ENCODE measurements at places on chromosomes 6 and 20.

DNA sequence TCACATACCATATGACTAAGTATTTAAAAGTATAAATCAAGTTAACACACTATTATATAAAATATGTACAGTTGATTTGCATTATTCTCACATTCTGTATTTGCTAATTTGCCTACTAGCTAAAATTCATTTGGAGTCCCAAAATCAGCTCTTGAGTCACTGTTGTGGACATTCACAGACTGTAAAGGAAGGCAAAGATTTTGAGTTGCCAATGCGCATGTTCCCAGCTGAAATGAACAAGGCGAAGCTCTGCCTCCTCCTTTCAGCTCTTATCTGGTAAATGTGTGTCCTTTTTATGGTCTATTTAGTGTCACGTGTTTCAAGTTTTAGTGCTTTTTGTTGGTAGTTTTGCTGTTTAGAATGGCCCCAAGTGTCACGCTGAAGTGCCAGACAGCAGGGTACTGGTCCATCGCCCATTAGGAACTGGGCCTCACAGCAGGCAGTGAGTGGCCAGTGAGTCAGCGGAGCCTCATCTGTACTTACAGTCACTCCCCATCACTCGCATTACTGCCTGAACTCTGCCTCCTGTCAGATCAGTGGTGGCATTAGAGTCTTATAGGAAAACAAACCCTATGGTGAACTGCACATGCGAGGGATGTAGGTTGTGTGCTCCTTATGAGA lies 87.2 kb upstream of the ADTRP start:
- DNase-seq, result no peak

DNA sequence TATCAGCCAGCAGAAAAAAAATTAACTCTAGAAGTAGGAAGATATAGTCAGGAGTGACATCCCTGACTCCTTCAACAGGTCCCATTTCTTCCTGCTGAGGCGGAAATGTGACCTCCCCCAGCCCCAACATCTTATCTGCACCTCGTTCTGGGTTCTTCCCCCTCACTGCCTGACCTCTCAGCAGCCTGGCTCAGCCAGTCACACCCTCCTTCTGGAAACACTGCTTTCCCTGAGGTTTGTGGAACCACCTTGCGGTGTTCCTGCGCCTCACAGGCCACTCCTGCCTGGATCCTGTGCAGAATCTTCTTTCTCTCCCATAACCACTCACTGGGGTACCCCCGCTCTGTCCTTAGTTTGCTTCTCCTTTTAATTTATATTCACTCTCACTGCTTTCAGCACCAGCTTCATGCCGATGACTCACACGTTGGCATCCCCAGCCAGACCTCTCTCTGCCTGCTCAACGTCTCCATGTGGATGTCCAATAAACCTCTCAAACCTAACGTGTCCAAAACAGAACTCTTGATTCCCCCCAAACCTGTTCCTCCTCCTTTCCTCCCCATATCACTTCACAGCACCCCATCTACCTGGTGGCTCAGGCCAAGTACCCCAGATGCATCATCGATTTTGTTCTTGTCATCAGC lies 222.8 kb upstream of the PLN start:
- no peak for DNase-seq

DNA sequence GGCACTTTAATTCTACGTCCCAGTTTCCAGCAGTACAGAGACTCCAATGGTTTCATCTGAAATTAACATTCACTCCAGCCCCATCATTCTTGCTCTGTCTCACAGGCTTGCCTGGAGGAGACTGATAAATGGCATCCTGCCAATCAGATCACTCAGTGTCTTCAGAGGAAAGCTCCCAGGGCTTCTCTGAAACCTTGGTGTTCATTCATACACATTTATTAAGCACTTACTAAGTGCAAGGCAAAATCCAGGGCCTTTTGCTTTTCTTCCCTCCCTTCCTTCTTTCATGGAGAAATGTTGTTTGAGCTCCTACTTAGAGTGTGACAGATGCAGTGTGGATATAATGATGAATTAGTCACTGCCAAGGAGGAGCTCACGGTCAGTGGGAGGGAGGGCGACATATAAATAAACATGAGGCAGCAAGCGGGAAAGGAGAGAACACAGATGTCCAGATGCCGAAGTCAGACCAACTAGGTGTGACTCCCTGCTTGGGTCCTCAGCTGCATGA lies 106.7 kb upstream of the DTNBP1 start:
- DNase-seq, result no peak

DNA sequence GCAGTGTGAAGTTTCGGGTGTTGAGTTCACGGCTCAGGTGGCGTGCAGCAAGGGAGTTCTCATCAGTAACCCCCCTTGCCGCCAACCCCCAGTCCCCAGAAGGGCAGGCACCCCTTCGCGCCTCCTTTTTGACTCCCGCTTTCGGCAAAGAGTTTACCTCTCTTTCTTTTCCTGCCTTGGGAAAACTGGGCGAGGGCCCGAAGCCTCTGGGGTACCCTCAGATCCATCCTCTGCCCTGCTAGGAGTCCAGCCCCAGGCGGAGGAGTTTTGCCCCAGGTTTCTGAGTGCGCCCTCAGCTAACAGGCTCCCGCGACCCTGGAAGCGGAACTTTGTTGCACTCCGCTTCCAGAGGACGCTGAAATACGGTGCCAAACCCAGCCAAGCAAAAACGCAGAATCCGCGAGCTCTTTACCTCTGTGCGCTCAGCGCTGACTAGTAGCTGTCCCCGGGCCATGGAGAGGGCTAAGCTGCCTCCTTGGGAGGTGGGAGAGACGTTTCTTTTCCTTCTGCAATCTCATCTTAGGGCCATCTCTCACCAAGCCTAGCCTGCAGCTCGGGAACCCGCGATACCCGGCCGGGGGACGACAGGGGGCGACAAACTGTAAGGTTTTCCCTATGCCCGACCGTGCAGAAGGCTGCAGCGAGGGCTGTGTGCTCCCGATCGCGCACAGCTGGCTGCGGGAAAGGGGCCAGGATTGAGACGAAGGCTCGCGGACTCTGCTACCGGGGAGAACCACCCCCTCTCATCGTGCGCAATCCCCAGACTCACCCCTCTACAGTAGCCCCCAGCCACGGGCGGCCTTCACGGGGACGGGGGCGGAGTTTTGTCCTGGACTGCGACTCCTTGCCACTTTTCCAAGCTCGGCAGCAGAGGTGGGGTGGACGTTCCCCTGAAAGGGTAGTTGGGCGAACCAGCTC lies 2.7 kb upstream of the PAX1 start:
- DNase-seq, result no peak

GRCh38 chr6:170463101-170463721 lies 89.9 kb downstream of the PSMB1 start:
- DNase-seq, result no peak

DNA sequence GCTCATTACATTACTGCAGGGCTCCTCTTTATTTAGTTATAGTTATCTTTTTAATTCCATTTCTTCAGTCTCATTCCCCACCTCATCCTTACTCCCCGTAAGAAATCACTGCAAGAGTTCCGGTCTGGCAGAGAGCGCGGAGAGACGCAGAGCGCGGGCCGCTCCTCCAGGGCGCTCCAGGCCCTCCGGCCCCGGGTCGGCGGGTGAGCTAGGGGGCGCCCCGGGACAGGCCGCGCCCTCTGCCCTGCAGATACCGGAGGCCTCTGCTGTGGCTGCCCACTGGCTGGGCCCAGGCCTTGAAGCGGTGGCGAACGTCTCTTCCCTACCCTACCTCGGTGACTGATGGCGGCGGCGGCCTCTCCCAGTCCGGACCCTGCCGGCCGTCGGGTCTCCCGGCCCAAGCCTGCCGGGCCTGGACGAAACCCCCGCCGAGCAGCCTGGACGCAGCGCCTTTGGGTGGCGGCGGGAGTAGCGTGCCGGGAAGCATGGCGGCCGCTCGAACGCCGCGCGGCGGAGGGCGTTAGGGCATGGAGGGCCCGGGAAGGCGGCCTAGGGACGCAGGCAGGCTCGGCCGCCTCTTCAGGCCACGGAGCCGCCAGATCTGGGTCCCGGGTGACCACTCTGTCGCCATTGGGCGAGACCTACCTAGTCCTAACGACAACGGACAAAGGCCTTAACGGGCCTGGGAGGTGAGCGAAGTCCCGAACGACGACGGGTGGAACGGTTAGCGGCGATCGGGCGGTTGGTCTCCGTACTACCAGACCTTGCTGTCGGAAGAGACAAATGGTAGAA lies 16.4 kb upstream of the HMGN4 start:
- DNase-seq, result peak; percentile 43

GRCh38 chr6:105212587-105212986 lies 32.8 kb upstream of the POPDC3 start:
- no peak for DNase-seq

DNA sequence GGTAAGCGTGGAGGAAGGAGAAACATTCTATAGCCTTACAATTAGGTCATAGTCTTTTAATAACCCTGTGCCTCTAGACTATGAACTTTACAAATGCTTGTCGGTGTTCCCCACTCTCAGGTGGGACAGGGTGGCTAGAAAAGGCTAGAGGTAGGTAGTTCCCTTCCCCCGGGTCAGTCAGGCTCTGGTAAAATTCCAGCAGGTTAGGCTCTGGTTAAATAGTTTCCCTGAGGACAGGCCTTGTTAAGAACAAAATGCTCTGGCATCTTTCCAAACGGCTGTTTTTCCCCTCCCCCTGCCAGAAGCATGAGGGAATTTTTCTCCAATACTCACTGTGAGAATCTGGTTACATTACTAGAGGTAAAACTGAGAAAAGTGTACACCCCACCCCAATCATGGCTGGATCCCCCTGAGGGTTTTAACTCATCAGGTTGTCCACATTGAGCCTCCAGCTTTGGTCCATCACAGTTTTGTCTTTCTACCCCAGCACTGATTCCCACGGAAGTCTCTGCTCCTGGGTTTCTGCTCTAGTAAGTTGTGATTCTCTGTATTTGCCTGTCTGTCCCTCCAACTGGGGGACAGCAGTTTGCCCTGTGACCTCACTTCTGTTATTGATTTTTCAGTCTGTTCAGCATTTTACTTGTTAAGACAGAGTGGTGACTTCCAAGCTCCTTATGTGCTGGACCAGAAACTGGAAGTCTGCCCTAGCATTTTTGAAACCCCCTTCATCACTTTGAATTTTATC lies 84.7 kb upstream of the ADGRF1 start:
- DNase-seq, result no peak

DNA sequence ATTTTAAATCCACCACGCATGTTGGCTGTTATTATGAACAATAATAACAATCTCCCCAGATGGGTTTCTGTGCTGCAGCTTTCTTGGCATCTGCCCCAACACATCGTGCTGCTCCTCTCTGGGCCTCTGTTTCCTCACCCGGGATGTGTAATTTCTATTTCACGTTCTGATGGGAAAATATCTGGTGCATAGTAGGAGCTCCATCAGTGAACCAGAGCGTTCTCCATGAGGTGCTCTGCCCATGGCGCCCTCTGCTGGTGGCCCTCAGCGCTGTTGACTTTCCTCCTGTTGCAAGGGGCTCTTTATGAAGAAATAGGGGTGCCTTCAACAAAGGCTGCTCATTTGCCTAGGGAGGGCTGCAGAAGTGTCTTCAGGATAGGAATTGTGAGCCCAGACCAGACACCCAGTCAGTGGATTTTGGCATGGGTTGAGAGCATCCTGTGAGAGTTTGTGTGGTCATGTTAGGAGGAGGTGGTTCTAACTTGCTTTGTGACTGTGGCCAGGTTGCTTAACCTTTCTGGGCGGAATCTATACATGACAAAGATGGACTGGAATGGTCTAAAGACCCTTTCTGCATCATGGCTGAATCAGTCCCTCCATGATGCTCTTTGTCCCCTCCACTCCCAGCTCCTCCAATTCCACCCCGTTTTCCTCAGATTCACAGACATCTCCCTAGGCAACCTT lies 8.1 kb downstream of the SCRT2 start:
- DNase-seq, result no peak

DNA sequence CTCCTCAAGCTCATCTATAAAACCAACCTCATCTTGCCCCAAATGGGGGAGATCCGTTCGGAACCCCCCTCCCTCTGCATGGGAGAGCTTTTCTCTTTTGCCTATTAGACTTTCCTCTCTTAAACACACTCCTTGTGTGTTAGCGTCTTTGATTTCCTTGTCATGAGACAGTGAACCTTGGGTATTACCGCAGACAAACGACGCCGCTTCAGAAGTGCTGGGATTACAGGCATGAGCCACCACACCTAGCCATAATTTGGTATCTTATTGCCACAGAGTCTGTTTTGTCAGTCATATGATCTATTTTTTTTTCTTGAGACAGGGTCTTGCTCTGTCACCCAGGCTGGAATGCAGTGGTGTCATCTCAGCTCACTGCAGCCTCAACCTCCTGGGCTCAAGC lies 3.6 kb downstream of the SHLD1 start:
- DNase-seq, result no peak

DNA sequence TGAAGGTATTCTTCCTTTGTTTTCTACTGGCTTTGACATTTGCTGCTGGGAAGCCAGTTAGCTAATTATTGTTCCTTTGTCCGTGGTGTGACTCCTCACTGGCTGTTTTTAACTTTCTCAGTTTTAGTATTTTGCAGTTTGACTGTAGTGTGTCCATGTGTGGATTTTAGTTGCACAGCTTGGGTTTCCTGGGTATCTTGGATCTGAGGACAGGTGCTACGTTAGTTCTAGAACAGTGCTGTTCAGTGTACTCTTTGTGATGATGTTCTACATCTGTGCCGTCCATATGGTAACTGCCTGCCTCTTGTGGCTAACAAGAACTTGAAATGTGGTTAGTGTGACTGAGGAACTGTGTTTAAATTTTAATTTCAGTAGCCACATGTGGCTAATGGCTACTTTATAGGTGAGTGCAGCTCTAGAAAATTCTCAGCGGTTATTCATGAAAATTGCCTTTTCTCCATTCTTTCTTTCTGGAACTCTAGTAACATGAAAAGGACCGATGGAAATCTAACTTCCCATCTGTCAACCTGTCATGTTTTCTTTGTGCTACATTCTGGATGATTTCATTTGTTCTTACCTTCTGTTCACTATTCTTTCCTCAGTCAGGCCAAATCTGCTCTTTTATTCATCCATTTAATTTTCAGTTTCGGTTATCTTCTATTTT lies 7.4 kb downstream of the SNX9 start:
- DNase-seq, result no peak

GRCh38 chr20:58133020-58133808 lies 95.2 kb downstream of the ANKRD60 start:
- no peak for DNase-seq

- DNase-seq, result no peak
Measured at GRCh38 chr6:4319981-4320683, 184.8 kb upstream of the ECI2 start.

DNA sequence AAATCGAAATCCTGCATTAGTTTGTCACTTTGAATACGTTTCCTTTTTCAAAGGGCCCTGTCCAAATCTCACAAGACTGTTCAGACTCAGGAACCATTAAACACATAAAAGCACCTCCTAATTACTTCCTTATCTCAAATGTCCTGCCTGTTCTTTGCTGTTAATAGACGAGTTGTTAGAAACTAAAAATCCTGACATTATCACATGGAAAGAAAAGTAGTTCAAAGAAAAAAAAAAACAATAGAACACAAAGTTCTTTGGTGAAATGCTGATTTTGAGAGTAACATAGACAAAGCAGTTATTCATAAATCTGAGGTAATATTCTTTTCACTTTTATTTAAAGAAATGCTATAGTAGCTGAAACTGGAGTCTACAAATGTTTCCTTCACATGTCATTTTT lies 12.1 kb upstream of the TAB2 start:
- DNase-seq, result no peak

- DNase-seq, result no peak
Measured at GRCh38 chr6:157625764-157626163, 197.3 kb upstream of the SNX9 start.
